ENCODE measurements at places on chromosomes 1 and 21. TPM values are rescaled to one million over a fixed set of nuclear protein-coding genes. Genes with fewer than 3 reads are reported as not detected.

DNA sequence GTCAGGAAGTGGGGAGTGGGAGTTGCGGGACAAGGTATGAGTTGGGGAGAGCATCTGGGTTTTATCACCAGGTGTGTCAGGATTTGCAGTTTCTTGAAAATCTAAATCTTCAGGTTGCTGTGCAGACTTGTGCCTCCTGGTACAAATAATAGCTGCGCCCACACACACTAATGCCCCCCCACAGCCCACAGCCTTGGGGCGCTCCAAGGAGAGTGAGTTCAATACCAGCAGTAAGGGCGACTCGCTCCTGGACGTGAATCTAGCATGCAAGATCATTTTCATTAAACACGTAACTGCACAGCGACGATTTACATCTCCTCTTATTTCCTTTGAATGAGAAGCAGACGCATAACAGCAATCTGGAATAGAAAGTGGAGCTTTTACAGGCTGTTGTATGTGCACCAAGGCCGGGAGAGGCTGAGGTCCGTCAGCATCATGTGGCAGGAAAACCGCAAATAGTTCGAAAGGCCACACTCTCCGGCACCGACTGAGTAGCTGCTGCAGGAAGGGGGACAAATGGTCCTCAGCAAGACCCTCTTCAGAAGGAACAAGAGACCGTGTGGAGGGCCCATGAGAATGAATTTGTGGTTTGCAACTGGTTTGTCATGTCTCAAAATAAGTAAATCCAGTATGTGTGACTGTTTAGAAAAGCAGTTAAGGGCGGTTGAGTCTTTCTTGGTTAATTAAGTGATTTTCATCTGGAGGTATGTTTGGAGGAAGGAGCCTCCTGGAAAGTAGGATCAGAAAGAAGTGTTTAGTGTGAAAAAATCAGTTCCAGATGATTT, 439.5 kb downstream of the SMYD3 start:
- H3K4me1 ChIP-seq = no peaks in the 10 kb centered on the region
- no peaks in the 10 kb centered on the region for H3K36me3 ChIP-seq
- DNase-seq = no peak
- H3K27me3 ChIP-seq = no peaks in the 10 kb centered on the region
- no peak overlapping the region for H3K27ac ChIP-seq

DNA sequence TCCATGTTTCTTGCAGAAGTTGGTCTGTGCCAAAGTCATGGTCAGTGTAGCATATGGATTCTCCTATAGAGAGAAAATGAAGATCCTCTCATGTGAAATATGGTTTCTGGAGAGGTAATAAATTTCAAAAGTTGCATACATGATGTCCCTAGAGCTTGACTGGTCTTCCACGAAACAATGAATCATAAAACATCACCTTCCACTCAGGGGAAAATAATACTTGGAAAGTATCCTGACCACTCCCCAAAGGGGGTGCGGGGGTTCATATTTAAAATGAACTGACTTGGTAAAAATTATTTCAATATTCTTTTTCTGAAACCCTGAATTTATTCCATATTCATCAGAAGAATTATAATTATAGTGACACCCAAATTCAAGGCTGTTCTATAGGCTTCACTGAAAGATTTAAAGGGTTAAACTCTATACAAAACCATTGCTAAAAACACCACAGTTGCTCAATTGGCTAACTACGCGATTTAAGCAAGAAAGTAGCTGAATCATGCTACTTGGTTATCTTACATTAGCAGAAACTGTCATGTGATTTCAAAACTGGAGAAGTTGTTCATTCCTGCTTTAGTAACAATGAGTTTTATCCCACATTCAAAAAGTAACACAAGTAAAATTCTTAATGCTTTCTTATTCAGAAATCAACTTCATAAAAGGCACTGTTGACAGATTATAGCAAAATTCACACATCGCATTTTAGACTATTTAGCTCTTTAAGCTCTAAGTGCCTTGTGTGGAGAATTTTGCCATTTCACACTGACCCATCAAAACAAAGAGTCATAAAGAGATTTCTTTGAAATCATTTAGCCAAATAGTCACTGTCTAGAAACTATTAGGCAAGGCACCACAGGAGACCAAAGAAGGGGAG, 5.3 kb downstream of the CREG1 start:
- no peaks in the 10 kb centered on the region for H3K4me1 ChIP-seq
- no peaks in the 10 kb centered on the region for H3K36me3 ChIP-seq
- DNase-seq = no peak

GRCh38 chr1:57137980-57138379, 172.2 kb upstream of the C8B start:
- no peak for DNase-seq
- no peak overlapping the region for H3K4me3 ChIP-seq
- no peak overlapping the region for H3K27ac ChIP-seq

- peaks cover 11% of the 10 kb centered on the region for H3K4me1 ChIP-seq
- peak overlapping the region; percentile 91 for H3K27ac ChIP-seq
- no peaks in the 10 kb centered on the region for H3K27me3 ChIP-seq
- H3K4me3 ChIP-seq = peak overlapping the region; percentile 98
- H3K36me3 ChIP-seq = peaks cover 11% of the 10 kb centered on the region
- no peak for DNase-seq
Measured at GRCh38 chr1:44212355-44213221, 683 bp upstream of the DMAP1 start.

Gene PRRX1
- total RNA-seq = 0.69 TPM

DNA sequence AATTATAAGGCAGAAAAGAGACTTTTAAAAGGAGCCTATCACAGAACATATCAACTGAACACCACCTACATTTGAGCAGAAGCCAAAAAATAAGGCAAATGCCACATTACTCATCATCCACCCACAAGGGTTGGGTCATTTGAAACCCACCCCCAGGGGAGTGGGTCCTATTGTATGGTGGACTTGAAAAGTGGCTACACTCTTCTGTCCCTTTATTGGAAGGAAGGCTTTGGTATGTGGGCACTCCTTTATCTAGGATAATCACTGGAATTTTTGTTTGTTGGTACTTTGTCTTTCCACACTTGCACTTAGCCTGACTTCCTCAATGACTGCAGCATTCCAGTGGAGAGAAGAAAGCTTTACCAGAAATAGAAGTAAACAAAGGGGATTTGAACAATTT, 157.2 kb upstream of the COL11A1 start:
- DNase-seq = no peak
- H3K36me3 ChIP-seq = no peaks in the 10 kb centered on the region
- no peak overlapping the region for H3K4me3 ChIP-seq
- H3K4me1 ChIP-seq = no peaks in the 10 kb centered on the region

Gene MTHFR
- total RNA-seq = 37.4 TPM

GRCh38 chr1:217907504-217907903, 276.4 kb downstream of the SPATA17 start:
- no peaks in the 10 kb centered on the region for H3K27me3 ChIP-seq
- no peaks in the 10 kb centered on the region for H3K36me3 ChIP-seq
- no peak overlapping the region for H3K4me3 ChIP-seq
- DNase-seq = no peak
- H3K4me1 ChIP-seq = no peaks in the 10 kb centered on the region
- H3K27ac ChIP-seq = no peak overlapping the region

- DNase-seq = no peak
- H3K27ac ChIP-seq = no peak overlapping the region
- no peaks in the 10 kb centered on the region for H3K27me3 ChIP-seq
Measured at GRCh38 chr21:43352568-43353281, 74.2 kb downstream of the SIK1 start.

DNA sequence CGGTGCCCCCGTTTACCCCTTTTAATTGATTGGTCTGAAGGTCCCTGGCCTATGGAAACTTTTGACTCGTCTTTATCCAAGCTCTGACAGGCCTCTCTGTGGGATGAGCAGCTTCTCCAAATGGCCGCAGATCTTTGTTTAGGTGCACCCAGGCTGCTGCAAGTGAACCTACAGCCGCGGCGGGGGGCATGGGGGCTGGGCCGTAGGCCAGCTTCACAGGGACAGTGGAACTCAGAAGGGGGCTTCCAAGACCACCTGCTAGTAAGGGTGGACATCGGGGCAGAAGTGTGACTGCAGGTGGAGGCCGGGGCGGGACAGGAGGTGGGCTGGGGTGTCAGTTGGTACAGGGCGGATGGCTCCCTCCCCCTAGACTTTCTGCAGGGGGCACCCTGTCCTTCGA, 257.5 kb downstream of the SIPA1L2 start:
- no peaks in the 10 kb centered on the region for H3K36me3 ChIP-seq
- H3K27ac ChIP-seq = no peak overlapping the region
- H3K27me3 ChIP-seq = no peaks in the 10 kb centered on the region
- no peaks in the 10 kb centered on the region for H3K4me1 ChIP-seq
- no peak for DNase-seq

DNA sequence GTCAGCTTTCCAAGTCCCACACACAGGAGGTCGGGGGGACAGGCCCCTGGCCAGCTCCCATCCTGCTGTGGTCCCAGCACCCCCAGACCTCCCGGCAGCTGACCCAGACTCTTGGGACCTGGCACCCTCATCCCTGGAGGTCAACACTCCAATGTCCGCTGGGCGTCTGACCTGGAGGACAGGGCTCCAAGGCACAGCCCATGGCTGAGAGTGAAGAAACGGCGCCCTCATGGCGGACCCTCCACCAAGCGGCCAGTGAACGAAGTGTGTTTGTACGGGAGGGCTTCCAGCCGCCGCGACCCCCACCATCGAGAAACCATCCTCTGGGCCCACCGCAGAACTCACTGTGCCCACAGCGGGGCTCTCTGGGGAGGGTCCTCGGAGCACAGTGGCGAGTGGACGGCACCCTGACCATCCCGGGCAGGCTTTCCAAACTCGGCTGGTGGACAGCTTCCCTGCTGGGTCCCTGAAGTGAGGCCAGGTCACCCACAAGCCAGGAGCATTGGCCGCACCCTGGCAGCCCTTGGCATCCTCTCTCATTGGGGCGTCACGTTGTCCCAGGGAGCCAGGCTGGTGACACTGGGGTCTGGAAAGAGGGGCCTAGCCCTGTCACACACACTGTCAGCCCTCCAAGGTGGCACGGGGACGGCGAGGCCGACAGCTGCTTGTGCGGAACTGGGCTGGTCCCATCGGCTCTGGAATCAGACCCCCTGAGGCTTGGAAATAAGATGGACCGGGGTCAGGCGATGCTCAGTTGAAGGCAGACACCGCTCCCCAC, 47.8 kb upstream of the COL6A2 start:
- H3K4me1 ChIP-seq = no peaks in the 10 kb centered on the region
- DNase-seq = no peak
- no peak overlapping the region for H3K4me3 ChIP-seq
- no peaks in the 10 kb centered on the region for H3K27me3 ChIP-seq
- no peaks in the 10 kb centered on the region for H3K36me3 ChIP-seq
- H3K27ac ChIP-seq = no peak overlapping the region

- no peaks in the 10 kb centered on the region for H3K4me1 ChIP-seq
- no peaks in the 10 kb centered on the region for H3K36me3 ChIP-seq
- H3K27me3 ChIP-seq = no peaks in the 10 kb centered on the region
Measured at GRCh38 chr1:81226603-81226928, 574.2 kb upstream of the ADGRL2 start.

DNA sequence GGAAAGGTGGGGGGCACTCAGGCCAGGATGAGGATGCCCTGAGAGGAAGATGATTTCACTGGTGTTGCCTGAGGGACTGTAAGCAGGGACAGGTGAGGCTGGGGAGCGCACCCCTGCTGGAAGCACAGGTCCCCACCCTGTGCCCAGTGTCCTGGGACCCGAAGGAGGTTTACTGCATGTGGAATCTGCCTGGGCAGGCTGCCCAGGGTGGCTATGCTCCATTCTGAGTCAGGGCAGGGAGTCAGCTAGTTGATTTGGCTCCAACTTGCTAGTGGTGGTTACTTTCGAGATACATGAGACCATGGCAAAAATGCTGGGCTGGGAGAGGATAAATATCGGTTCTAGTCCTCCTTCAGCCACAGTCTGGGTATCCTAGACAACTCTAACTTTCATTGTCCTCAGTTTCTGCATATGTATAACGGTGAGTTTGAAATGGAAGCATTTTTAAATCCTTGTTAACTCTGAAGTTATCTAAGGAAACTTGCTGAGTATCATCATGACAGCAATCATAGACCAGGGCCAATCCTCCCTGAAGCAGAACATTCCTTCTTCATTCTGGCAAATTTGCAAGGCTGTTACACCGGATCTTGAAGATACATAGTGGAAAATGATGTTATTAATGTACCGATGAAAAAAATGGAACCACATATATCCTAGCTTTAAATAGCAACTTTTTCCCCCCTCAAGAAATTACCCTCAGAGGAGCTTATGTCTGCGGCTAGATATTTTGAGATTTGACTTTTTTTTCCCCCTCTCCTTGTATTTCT, 7.7 kb downstream of the TLR5 start:
- H3K4me1 ChIP-seq = peaks cover 9% of the 10 kb centered on the region
- no peak for DNase-seq
- no peaks in the 10 kb centered on the region for H3K36me3 ChIP-seq
- H3K27me3 ChIP-seq = peaks cover 22% of the 10 kb centered on the region
- no peak overlapping the region for H3K27ac ChIP-seq
- H3K4me3 ChIP-seq = no peak overlapping the region

Gene LORICRIN
- not detected for total RNA-seq

GRCh38 chr21:45295576-45296365, 8.1 kb upstream of the POFUT2 start:
- H3K4me3 ChIP-seq = peak overlapping the region; percentile 36
- no peak for DNase-seq
- no peaks in the 10 kb centered on the region for H3K36me3 ChIP-seq
- peaks cover 70% of the 10 kb centered on the region for H3K4me1 ChIP-seq
- H3K27ac ChIP-seq = peak overlapping the region; percentile 95

Gene KIF26B
- 0.33 TPM for total RNA-seq

- H3K4me1 ChIP-seq = no peaks in the 10 kb centered on the region
- no peaks in the 10 kb centered on the region for H3K36me3 ChIP-seq
- no peak for DNase-seq
- H3K27me3 ChIP-seq = no peaks in the 10 kb centered on the region
Measured at GRCh38 chr1:245220381-245220985, 65.7 kb downstream of the KIF26B start.

DNA sequence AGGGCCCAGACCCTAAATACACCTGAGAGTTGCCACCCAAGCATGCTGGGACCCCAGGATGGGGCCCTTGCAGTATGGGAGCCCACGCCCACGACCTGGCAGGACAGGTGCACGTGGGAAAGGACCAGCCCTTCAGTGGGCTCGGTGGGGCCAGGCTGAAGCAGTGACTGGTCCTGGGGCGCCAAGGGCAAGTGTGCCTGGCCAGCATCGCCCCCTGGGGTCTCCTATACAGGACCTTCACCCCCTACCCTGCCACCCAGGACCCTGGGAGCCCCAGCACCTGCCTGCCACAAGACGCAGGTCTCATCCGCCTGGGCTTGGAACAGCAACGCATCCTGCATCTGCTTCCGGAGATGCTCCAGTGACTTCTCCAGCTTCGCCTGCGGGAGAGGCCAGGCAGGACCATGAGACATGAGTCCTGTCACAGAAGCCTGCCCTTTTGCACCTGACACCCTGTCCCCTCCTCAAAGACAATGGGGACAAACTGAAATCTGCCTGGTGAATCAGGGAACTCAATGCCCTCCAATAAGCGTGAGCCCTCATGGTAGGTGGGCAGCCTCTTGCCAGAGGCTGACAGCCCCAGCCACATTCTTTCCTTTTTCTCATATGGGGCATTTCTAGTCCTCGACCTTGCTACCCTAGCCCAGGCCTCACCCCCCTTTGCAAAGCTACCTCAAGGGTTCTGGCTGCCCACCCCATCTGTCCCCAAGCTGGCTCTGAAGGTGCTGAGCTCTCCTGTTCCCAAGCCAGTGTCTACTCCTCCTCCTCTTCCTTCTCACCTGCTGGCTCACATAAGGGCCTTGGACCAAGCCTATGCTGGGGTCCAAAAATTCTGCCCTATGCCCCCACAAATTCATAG, 4.6 kb downstream of the TRIM11 start:
- H3K4me3 ChIP-seq = no peak overlapping the region
- DNase-seq = no peak
- no peak overlapping the region for H3K27ac ChIP-seq

All from Panc1 (cell line).